Stimulated activated CD4-positive, alpha-beta T cell treated with anti-CD3 and anti-CD28 coated beads, Interleukin-2, amount 100 ng/mL, for 48 hours (primary cell): ENCODE measurements at places on chromosomes 5 and 9.

DNA sequence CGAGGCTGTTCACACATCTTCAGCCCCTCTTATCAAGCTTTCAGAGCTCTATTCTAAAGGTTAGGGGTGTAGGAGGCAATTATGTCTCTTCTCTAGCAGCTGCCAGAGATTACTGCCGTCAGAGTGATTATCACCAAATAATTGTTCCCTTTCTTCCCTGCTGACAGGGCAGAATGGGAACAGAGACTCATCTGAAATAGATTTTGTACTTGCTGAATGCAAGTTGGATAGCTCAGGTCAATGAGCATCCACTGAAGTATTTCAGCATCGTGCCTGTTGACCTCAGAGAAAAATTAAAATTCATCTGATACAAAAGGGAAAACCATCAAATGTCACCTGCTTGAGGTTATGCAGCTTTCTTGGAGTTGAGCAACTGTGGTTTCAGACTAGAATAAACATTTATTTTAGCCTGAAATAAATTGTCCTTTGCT lies 213.7 kb upstream of the MAP3K1 start:
- no peak for DNase-seq

GRCh38 chr5:65840071-65840470 lies 86.3 kb upstream of the ERBIN start:
- DNase-seq = no peak

DNA sequence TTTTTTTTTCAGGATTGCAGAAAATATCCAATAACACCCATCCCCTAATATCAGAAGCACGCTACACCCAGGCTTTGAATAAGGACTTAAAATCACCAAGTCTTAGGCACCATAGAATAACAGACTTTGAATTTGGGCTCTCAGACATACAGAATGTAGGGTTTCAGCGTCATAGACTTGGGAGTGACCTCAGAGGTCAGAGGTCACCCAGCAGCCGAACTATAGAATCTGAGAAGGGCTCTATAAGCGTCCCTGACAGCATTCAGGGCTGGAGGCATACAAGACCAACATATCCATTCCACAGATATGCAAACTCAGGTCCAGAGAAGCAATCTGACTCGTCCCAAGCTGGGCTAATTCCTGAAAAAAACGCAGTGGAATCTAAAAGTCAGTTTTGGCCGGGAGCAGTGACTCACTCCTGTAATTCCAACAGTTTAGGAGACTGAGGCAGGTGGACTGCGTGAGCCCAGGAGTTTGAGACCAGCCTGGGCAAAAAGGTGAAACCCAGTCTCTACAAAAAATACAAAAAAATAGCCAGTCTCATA lies 34.7 kb downstream of the SLC6A7 start:
- DNase-seq = no peak

DNA sequence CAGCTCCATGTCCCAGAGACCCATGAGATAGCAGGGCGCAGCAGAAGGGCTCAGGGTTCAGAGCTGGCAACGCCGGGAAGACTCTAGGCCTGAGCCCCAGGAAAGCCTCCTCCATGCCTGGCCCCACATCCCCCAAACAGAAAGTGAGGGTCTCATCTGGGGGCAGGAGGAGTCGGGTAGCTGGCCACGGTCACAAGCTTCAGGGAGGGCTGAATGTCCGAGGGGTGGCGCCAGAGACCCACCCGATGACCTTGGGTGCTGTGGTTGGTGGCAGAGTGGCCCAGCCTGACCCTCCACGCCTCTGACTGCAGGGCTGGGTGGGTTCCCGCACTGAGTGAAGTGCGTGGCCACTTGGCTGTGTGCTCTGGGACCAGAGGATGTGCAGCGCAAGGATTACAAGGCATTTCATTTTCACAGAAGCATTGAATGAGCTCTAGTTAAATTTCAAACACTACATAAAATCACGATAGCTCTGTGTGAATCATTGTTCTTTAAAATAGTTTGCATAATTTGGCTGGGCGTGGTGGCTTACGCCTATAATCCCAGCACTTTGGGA lies 3.0 kb downstream of the C8G start:
- DNase-seq = no peak

- DNase-seq = no peak
Observed at GRCh38 chr5:80193401-80193800, 62.4 kb downstream of the SERINC5 start.

DNA sequence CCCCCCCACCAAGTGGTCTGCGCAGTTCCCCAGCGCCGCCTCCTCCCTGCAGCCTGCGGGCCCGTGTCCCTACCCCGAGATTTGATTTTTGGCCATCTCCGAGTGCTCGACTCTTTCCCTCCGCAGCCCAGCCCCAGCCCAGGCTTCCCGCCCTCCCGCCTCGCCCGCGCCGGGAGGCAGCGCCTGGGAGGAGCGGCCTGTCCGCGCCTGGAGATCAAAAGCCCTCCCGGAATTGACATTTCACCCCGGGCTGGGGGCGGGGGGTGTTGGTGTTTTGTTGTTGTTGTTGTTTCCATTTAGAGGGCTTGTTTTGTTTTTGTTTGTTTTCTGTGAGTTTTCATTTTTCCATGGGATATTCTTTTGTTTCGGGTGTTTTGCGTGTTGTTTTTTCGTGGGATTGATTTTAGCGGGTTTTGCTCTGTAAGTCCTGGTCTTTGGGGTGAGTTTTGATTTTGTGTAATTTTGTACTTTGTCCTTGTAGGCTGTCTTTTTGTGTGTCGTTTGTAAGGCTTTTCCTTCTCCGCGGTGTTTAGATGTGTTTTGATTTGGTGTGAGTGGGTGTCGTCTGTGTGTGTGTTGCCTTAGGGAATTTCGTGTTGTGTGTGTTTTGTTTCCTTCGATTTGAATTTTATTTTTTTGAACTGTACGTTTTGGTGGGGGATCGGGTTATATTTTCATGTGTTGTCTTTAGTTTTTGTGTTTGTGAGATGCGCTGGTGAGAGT lies 1.7 kb upstream of the PAX5 start:
- DNase-seq = no peak

- DNase-seq = no peak
Observed at GRCh38 chr5:170280011-170280493, 17.5 kb downstream of the LCP2 start.

- no peak for DNase-seq
Observed at GRCh38 chr9:124042201-124042721, 30.7 kb downstream of the LHX2 start.
